Activated CD4-positive, alpha-beta T cell treated with anti-CD3 and anti-CD28 coated beads, Interleukin-2, amount 10 ng/mL, durations not matched to agents 7 days and 5 days (primary cell): ENCODE measurements at places on chromosomes 16 and 17.

- peak; percentile 37 for DNase-seq
Observed at GRCh38 chr16:82456683-82457082, 170.1 kb upstream of the CDH13 start.

DNA sequence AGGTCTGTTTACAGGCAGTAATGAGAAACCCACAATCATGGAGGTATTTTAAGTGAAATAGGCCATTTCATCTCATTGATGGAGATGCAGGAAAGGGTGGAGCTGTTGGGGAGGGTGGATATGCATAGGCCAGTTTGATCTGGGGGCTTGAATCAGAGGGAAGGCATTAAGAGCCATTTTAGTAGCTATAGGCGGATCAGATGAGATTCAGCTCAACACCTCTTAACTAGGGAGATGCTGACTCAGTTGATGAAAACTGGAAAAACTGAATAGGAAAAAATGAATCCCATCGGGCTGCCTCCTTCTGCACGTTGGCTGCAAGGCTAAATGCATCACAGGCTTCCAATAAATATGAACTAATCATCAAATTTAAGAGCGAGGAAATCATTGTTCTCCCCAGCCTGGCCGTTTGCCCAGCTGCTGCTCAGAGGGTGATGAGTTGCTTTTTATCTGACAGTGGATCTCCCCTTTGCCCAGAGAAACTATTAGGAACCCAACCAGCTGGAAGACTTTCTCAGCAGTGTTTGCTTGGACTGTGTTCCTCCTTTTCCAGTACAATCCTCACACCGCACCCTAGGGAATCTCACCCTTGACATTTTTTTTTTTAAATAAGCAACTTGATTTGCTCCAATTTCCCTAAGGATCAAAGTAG is 149.6 kb downstream of the SOX9 start:
- no peak for DNase-seq

GRCh38 chr16:79623062-79623461 is 22.5 kb upstream of the MAF start:
- DNase-seq, result no peak

GRCh38 chr17:34369571-34369970 is 6.5 kb upstream of the CCL1 start:
- DNase-seq, result no peak

- no peak for DNase-seq
Observed at GRCh38 chr16:74583926-74584666, 22.8 kb downstream of the GLG1 start.

- DNase-seq, result no peak
Observed at GRCh38 chr16:67713647-67714273, 5.4 kb downstream of the GFOD2 start.

DNA sequence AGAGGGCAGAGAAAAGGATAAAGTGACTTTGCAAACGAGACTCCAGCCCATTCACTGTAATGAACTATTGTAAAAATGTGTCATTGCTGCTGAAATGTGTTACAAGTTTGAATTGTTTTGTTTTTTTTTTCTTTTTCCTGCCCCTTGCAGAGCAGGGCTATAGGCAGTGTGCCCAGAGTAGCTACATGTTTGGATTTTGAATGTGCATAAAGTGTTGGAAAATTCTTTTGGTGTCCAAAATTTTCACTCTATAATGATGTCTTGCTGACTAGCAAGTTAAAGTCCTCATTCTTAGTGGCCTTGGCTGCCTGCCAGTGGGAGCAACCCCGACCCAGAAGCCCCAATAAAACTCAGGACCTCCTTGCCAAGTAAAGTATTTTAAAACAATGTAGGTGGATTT is 66.5 kb downstream of the IGF2BP1 start:
- no peak for DNase-seq
